AG20443 (cell line): ENCODE measurements at places on chromosomes 11 and 22.
A peak's percentile ranks its signal among the peaks of the same experiment; 100 is the strongest.

DNA sequence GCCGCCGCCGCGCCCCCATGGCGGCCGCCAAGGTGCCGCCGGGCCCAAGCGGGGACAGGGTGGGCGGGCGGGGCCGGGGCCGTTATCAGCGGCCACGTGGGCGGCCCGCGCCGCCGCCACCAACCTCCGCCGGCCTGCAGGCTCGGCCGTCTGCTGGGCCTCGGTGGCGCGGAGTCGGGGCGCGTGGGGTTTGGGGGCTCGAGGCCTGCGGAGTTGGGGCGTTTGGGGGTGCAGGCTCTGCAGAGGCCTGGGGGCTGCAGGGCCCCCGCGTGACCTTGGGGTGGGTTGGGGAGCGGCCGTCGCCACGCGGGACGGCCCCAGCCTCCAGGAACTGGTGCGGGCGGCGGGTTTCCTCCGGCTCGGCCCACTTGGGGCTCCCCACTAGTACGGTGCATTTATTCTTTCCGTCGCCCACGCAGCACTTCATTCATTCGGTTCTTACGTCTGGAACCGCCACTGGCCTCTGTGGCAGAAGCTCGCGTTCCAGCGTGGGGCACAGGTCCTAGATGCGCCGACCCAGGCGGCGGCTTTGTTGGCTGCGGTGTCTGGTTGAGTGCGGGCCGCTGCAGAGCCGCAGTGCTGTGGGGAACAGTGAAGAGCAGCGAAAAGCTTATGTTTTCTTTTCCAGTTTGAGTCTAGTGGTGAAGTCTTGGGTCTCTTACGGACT lies 740 bp upstream of the TRMT2A start:
- peak; percentile 45 for DNase-seq

DNA sequence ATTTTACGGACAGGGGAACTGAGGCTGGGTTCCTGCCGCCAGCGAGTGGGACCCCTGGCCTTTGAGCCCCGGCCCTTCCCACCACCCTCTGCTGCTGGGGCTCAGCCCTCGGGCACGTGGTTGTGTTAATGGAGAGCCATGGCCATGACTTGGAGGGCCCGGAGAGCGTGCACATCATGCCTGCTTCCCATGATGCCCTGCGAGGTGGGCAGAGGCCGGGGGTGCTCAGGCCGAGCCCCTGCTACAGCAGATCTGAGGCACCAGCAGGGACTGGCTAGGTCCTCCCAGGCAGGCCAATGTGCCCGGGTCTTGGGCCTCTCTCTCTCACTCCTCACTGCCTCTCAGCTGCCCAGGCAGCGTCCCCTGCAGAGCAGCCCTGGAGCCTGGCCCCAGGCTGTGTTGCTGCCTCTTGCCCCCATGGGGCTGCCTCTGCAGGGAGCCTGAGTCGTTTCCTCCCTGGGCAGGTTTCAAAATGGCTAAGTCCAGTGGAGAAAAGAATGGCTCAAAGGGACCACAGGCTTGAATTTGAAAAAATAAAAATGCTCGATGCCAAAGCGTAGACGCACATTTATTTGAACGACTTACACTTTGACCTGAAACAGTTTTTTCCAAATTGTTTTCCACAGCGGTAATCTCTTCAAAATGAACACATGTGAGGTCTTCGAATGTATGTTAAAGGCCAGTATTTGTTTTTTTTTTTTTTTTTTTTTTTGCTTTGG lies 72.6 kb upstream of the CLDN5 start:
- DNase-seq, result no peak

GRCh38 chr11:122202951-122203456 lies 87.0 kb upstream of the BLID start:
- DNase-seq, result peak; percentile 83

GRCh38 chr11:27242591-27242990 lies 120.4 kb downstream of the CCDC34 start:
- DNase-seq, result peak; percentile 73

- no peak for DNase-seq
Observed at GRCh38 chr11:45603946-45604682, 61.3 kb downstream of the CHST1 start.

- no peak for DNase-seq
Observed at GRCh38 chr11:31847761-31848160, 36.6 kb upstream of the PAX6 start.

- DNase-seq, result no peak
Observed at GRCh38 chr11:126978911-126979310, 21.7 kb downstream of the KIRREL3 start.

DNA sequence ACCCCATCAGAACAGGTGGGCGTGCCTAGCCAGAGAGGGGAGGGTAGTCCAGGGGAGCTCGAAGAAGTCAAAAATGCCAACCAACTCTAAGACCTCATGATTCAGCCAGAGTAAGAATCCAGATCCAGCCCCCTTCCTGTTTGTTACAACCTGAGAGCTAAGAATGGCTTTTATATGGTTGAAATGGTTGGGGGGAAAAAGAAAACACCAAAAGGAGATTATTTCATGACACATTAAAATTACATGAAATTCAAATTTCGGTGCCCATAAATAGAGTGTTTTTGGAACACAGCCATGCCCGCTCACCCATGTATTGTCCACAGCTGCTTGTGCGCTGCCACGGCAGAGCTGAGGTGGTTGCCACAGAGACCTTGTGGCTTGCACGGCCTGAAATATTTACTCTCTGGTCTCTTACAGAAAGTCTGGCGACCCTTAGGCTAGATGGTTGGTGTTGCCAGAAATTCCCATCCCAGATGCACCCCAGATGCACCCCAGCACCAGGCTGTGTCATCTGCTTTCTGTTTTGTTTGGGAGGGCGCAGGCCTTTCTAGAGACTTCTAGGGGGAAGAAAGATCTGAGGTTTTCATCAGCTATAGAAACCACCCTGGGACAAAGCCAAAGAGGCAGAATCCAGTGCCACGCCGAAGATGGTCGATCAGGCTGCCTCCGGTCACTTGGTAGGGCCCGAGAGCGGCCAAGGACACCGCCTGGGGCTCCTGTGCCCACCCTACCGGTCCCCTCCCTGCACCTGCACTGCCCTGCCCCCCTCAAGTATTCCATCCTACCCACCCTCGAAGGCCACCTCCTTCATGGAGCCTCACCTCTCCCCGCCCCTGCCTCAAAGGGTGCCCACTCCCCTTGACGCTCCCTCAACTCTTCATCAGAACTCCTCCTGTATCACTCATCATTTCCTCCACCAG lies 80.2 kb downstream of the DSCAML1 start:
- no peak for DNase-seq

DNA sequence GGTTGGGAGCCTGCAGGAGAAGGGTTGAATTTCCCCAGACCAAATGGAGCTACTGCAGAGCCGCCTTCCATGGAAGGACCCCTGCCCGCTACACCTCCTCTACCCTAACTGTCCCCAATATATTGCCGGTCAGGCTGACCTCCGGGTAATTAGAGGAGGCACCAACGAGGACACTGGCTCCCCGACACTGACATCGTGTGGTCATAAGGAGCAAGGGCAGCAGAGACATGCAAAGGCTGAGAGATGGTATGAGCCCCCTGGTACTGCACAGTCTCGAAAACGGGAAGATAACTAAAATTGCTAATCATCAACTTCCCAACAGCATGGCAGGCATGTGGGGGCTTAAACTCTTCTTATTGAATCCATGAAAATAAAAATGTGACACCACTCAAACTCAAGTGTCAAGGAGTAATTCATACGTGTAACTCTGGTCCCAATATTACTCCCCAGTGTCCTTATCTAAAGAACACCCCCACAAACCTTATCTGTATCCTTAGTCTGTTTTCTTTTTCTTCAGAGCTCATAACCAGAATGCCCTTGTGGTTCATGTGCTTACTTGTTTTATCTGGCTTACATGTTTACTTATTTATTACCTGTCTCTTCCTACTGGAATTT lies 4.4 kb downstream of the CAVIN3 start:
- DNase-seq, result peak; percentile 85

DNA sequence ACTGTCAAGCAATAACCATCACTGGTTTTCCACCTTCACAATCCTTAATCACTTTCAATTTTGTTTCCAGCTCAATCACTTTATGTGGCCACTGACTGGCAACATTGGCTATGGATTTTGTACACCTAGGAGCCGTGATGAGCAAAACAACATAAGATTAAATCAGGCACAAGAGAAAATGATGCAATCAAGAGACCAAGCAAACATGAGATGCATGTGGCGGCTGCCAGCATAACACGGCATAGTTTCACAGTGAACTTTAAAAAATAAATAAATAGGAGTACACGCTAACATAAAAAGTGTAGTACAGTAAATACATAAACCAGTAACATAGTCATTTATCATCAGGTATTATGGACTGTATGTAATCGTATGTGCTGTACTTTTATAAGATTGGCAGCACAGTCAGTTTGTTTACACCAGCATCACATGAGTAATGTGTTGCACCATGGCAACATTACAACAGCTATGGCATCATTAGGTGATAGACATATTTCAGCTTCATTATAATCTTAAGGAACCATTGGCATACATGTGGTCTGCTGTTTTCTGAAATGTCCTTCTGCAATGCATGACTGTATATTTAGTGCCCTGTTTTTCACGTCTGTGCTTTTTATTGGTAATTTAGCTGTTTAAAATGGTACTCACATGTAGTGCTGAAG lies 83.3 kb upstream of the PRDM11 start:
- no peak for DNase-seq
